ENCODE measurements at places on chromosomes 13 and 19.

DNA sequence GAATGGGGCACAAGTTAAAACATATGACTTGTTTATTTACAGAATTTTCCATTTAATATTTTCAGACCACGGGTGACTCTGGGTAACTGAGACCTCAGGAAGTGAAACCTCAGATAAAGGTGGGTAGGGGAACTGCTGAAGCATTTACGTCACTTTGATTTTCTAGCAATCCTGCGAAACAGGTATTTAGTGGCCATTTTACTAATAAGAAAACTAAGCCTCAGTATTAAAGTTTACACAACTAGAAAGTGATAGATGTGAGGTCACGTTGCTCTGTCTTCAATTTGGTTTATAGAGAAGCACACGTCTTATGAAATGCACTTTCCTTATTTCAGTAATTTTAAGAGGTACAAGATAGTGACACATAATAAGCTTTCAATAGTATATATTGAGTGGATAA is 402.8 kb downstream of the FGF9 start:
- no peak for DNase-seq

DNA sequence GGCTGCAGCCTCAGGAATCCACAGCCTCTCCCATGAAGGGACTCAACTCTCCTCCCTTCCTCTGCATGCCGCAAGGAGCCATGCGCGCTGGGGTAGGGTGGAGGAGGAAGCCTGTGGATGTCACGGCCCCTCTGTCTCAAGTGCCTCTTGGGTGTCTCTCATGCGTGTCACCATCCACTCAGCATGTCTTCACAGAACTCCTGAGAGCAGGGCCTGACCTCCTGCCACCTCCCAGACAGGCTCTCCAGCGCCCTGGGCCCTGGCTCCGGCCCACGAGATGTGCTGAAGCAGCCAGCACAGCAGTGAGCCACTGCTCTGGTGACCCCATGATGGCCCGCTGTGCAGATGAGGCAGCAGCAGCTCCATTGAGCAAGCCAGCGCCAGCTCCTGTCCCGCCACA is 25.9 kb upstream of the SPACA7 start:
- DNase-seq, result peak; percentile 87

DNA sequence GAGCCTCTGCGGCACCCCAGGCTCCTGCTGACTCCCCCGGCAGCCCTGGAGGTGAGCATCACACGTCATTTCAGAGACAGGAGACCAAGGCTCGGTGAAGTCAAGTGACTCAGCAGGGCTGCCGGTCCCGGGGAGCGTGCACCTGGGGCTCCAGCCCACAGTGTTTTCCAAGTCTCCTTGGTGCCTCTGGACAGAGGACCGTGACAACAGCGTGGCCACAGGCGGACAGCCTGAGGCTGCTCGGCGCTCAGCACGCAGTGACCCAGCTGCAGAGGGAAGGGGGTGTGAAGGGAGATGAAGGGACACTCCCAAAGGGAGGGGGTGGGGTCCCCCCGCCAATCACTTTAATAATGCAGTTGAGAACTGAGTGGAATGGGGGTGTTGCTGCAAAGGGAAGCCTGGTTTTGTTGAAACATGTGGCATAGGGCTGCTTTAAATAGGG is 17.5 kb upstream of the ASPDH start:
- no peak for DNase-seq

DNA sequence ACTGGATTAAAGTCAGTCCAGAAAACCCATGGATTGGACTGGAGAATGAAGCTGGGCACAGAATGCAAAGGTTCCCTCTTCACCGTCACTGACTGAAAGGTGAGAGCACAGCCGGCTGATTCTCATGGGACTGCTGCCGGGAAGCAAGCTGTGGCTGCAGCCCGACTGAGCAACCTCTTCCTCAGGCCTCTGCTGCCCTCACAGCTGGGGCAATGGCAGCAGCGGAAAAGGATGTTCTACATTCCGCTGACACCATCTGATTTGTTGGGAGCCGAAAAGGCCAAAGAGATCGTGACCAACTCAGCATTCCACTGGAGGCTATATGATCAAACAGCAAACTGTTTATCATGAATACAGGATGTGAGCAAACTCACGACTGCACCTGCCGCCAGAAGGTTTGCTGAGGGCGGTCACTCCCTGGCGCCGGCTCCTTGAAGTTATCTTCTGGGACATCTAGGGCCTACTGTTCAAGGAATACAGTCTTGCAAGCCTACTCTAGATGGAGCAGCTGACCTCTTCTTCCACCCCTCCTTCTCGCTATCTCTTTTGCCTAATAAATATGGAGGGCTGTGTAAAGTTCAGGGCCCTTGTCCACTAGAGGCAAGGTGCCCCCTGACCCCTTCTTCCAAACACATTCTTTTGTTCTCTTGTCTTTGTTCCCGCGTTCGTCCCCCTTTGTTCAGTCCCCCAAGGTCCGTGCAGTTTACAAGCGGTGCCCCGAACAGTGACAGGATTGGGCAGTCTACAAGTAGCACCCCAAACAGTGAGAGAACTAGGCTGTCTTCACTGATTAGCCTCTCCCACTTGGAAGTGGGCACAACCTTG is 19.6 kb upstream of the SIGLEC6 start:
- DNase-seq, result no peak

DNA sequence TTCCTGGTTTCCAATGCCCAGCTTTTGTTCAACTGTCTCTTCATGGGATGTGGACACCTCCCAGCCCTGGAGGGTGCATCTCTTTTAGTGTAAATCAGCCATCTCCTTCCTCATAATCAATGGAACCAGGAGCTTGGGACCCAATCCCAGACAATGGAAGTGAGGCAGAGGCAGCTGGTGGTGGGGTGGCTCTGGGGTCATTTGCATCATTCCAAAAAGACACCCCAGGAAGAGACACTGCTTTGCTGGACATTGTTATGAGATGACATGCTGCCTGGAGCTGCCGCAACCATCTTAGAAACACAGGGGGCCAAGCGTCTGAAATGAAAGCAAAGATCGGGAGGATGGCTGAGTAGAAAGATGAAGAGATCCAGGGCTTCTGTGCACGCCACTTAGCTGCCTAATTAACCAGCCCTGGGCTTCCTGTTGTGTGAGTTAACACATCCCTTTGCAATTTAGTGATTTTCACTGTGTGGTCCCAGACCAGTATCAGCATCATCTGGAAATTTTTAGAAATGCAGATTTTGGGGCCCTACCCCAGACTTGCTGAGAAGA is 36.1 kb downstream of the IRS2 start:
- no peak for DNase-seq

DNA sequence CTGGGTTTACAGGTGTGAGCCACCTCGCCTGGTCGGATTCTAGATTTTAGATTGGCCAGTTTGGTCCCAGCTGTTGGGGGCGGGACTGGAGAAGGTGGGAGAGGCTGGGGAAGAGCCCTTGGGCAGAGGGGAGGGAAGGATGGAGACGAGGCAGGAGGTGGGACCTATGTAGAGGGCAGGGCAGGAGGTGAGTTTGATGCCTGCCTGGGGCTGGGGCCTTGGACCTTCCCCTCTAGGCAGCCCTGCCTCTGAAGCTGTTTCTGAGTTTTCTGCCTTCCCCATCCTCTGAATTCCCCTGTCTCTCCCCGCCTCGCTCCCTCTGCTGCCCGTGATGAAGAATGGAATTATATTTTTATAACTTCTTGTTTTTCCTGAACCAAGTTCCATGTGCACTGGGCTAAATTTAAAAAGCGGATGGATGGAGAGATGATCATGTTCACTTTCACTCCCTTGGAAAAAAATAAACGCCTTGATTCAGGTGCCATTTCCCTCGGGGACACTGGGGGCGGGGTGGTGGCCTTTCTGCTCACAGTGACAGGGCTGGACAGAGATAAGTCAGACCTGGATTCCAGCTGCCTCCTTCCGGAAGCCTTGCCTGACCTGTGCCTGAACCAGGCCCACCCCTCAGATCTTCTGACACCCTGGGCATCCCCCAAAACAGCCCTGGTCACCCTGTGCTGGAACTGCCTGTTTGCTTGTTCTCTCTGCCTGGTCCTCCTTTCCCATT is 16.5 kb upstream of the TNFAIP8L1 start:
- no peak for DNase-seq

- no peak for DNase-seq
These were observed 54.2 kb upstream of the ABCC4 start for GRCh38 chr13:95355494-95355893.

DNA sequence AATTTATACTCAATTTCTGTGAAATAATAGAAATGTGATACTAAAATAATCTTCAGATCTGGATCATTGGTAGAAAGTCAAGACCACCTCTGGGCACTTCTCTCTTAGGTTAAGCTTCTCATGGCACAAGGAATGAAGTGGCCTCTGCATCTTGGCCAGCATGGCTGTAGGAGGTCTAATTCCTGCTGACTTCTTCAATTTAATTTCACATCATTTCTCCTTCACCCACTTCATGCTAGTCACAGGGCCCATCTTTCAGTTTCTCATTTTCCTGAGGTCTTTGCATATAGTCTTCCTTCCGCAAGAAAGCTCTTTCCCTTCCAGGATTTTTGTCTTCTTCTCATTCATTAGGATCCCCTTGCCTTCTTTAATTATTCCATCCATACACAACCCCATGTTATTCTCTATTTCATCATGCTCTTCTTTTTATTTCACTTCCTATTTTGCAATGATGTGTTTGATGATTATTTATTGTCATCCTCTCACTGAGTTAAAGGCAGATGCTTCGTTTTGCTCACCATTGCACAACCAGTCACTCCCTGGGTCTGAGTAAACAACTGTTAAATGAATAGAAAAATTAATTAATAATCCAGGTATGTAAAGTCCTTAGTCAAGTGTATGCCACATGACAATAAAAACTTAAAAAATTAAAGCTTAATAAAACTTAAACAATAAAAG is 397.4 kb downstream of the SPRY2 start:
- DNase-seq, result no peak

Measured in NCI-H187 (cell line).